Fibroblast of the aortic adventitia (primary cell): ENCODE measurements at places on chromosomes 13 and 19. TPM values are rescaled to one million over a fixed set of nuclear protein-coding genes. Genes with fewer than 3 reads are reported as not detected.

ZNF85 gene
- 10.4 and 11.4 TPM in 2 replicates for total RNA-seq

KLK13 gene
- not detected in 2 replicates for total RNA-seq

S1PR4 gene
- total RNA-seq = not detected in 2 replicates

OR7A5 gene
- total RNA-seq = not detected in 2 replicates

DACH1 gene
- total RNA-seq = 0.08 and 0.09 TPM in 2 replicates

TMPRSS9 gene
- not detected in 2 replicates for total RNA-seq

COX6B1 gene
- total RNA-seq = 104 and 327 TPM in 2 replicates

FOXA3 gene
- not detected in 2 replicates for total RNA-seq

FFAR3 gene
- not detected in 2 replicates for total RNA-seq

GRCh38 chr19:18291590-18292461 lies 10.4 kb upstream of the JUND start:
- peak; percentile 77 for DNase-seq

DNA sequence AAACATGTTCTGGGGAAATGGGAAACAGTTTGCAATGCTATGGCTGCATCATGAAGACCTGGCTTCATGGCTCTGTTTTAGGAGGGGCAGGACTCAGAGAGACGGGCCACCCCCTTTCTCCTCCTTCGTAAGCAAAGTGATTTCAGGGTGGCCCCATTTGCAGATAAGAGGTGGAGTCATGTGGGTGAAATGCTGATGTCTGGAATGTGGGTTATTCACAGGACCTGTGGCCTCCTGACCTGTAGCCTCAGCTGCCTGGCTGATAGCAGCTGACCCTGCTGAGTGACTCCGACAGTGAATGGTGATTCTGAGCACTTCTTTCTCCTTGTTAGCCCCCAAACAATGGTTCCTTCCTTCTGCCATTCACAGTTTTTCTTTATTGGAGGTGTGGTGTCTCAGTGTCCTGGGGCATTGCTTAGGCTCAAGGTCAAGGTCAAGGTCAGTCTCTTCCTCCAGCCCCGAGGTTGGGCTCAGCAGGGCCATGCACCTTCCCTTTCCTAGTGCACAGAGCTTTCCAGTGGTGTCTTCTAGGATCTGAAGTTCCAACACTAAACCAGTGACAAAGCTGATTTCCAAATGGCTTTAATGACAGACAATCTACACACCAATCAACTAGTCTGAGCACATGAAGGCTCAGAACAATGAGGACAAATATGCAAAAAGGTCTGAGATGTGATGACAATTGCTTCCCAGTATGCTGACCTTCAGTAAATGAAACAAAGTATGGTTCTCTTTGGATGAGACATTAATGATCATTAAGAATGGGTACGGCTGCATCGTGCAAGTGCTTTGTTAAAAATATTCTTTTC lies 49.6 kb upstream of the ANKRD10 start:
- no peak for DNase-seq

DNA sequence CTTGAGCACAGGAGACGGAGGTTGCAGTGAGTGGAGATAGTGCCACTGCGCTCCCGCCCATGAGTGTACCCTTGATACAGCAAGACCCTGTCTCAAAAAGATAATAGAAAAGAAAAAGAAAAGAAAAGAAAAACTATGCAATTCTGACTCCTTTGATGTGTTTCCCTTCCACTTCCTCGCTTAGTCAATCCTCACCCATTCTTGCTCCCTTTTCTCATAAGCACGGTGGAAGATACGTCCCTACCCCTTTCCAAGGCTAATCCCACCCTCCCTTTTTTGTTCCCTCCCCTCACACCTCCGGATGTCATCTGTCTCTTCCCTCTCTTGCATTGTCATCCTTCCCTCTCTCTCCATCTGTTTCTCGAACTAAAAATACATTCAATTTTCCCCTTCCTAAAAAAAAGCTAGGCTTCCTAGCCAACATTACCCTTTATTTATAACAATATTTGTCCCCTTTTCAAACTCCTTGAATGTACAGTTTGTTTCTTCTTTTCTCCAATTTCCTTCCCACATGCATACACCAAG lies 40.5 kb upstream of the ITM2B start:
- no peak for DNase-seq

- no peak for DNase-seq
Measured at GRCh38 chr13:112234131-112234875, 141.9 kb upstream of the SPACA7 start.

DNA sequence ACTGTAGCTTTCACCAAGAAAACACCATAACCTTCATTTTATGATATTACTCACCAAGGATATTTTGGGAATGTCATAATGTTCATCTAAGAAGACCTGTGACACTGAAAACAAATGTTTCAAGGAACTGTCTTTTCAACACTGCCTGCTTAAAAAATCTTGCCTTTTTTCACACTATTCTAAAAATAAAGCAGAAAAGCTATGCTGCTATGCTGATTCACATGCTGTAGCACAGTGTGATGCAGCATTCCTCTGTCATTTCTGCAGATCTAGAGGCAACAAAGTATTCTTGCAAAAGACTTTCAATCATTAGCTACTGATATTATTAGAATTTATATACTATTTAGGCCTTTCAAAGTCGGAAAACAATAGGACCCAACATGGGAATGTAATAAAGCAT lies 525.7 kb downstream of the UQCRFS1 start:
- DNase-seq = no peak

GRCh38 chr13:104004572-104004971 lies 938.4 kb upstream of the SLC10A2 start:
- no peak for DNase-seq

DNA sequence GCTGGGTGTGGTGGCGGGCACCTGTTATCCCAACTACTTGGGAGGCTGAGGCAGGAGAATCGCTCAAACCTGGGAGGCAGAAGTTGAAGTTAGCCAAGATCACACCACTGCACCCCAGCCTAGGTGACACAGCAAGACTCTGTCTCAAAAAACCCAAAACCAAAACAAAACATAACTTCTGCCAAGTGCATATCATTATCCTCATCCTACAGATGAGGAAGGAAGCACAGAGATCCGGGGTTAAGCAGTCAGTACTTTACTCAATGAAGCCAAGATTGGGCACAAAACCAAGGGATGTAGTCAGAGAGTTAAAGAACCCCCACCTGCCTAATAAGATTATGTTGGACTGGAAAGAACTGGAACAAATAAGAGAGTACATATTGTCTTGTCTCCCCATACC lies 5.5 kb upstream of the TMTC4 start:
- DNase-seq = no peak

- peak; percentile 59 for DNase-seq
Measured at GRCh38 chr13:101149735-101150384, 266.4 kb downstream of the NALCN start.

DNA sequence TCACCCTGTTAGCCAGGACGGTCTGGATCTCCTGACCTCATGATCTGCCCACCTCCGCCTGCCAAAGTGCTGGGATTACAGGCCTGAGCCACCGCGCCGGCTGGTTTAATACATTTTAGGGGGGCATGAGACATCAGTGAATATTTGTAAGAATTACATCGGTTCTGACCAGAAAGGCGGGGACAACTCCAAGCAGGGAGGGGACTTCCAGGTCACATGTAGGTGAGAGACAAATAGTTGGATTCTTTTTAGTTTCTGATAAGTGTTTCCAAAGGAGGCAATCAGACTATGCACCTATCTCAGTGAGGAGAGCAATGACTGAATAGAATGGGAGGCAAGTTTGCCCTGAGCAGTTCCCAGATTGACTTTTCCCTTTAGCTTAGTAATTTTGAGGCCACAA lies 3.7 kb upstream of the ZNF552 start:
- DNase-seq = no peak

DNA sequence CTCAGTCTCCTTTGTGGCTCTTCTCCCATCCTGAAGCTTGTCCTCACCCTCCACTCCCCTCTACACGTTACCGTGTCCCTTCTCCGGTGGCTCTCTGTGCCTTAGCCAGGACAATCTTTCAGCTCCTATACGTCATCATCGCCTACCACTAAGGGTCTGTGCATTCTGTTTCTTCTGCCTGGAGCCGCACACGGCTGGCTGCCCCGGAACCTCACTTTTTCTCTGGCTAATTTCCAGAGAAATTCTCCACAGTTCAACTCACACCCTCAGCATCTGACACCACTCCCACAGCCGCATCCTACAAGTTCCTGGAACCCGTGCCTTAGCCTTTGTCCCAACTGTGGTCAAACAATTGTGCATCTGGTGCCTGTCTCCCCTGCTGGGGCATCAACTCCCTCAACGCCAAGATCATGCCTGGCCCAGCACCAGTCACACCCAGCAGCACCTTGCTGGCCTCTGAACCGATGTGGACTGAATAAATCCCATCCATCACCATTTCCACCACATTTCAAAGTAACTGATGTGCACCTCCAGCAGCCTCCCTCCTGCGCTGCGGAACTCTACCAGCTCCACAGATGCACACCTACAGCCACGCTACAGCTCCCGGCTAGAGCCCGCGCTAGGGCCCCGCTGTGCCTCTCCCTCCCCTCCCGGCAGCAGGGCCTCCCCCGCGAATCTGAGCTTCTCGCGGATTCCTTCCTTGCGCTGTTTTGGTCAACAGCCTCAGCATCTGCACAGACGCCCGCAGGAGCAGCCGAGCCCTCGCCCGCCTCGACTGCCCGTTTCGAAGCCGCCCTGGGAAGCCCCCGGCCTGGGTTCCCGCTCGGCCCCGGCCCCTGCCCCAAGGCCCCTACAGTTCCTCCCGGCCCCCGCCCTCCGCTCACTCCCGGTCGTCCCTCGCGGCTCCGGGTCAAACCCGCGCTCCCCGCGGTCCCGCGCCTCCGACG lies 689 bp downstream of the DCUN1D2 start:
- DNase-seq = peak; percentile 42

GRCh38 chr13:34179481-34179880 lies 361.5 kb downstream of the RFC3 start:
- peak; percentile 30 for DNase-seq

DNA sequence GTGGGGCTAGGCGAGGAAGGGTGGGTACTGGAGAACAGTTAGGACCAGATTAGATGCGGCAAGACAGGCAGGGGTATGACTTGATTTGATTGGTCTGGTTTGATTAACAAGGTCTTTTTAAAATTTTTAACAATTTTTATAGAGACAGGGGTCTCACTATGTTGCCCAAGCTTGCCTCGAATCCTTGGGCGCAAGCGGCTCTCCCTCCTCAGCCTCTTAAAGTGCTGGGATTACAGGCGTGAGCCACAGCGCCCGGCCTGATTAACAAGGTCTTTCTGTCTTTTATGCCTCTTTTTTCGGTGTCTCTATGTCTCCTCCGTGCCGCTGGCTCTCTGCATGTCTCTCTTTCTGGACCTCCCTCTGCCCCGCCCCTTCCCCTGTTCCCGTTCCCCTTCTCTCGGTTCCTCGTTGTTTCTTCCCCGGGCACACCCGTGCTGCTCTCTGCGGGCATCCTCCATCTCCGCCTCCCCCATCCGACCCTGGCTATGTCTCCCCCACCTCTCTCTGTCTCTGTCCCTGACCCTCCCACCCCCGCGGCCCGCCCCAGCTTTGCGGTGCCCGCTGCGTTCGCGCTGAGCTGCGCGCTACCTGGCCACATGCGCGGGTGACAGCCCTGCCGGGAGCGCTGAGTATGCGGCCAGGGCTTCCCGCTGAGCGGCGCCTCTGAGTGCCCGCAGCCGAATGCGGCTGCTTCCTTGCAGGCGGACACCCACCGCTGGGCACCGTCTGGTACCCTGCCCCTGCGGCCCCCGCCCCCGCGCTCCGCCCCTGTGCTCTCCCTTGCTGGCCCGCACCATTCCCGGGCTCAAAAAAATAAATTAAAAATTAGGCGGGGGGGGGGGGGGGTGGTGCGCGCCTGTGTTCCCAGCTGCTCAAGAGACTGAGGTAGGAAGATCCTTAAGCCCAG lies 8.1 kb upstream of the SDHAF1 start:
- no peak for DNase-seq

- DNase-seq = peak; percentile 79
Measured at GRCh38 chr13:109154966-109155761, 525.8 kb downstream of the MYO16 start.

- DNase-seq = no peak
Measured at GRCh38 chr13:24528816-24529398, 16.3 kb upstream of the PARP4 start.

- peak; percentile 94 for DNase-seq
Measured at GRCh38 chr19:9847087-9847671, 12.1 kb downstream of the PIN1 start.

DNA sequence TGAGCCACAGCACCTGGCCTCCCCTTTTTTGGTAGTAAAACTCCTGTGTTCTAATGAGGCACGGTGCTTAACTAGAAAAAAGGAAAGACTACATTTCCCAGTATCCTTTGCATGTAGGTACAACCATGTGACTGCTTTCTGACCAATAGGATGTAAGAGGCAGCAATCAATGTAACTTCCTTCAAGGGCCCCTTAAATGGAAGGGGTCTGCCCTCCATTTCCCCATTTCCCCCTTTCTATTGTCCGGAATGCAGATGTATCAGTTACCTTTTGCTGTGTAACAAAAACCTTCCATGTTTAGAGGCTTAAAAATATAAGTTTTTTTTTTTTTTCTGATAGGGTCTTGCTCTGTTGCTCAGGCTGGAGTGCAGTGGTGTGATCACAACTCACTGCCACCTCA lies 2.2 kb downstream of the GPR32 start:
- DNase-seq = peak; percentile 18

DNA sequence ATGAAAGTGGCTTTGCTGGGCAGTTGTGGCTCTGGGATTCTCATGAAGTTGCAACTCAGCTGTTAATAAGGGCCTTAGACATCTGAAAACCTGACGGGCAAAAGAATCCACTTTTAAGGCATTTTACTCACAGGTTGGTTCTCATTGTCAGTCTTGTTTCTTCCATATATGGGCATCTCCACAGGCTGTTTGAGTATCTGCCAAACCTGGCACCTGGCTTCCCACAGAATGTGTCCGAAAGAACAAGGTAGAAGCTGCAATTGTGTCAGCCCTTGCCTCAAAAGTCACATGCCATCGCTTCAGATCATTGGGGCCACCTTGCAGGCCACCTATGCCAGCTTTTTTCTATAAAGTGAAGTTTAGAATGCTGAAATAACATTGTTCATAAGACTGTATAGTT lies 102.4 kb downstream of the KCTD12 start:
- no peak for DNase-seq

DNA sequence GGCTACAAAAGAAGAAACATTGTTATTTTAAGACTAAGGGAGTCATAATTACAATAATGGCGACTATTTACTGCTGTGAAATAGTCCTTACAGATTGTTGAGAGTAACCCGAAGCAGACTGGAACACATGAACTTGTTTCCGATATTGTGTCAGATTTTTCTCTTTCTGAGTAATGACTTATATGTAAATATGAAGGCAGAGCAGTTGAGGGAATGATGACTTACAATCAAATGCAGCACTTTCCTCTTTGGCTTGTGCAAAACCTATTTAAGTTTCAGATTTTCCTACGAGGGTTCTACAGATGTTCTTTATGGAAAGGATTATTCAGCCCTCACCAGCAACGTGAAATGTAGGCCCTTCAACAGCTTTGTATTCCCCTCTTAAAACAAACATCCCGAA lies 198.6 kb downstream of the RGCC start:
- no peak for DNase-seq

- DNase-seq = no peak
Measured at GRCh38 chr13:65085977-65086376, 2144.2 kb downstream of the PCDH9 start.
